Bladder microvascular endothelial cell (primary cell): ENCODE measurements at places on chromosomes 7 and 10. TPM values are rescaled to one million over a fixed set of nuclear protein-coding genes. Genes with fewer than 3 reads are reported as not detected.

RAB19 gene
- 1.1 TPM in 1 of 2 replicates, not detected in the other for total RNA-seq

SPAM1 gene
- total RNA-seq = not detected in 2 replicates

SPDYE8 gene
- total RNA-seq = not detected in 2 replicates

IGF2BP3 gene
- total RNA-seq = 13.1 and 15.0 TPM in 2 replicates

ANKRD1 gene
- 240 and 1,685 TPM in 2 replicates for total RNA-seq

VENTX gene
- total RNA-seq = not detected in 2 replicates

NCF1 gene
- total RNA-seq = not detected in 2 replicates

PON1 gene
- under 0.01 TPM in 1 of 2 replicates, not detected in the other for total RNA-seq

OGA gene
- total RNA-seq = 65.4 and 112 TPM in 2 replicates

SLC18A2 gene
- not detected in 2 replicates for total RNA-seq

CPN1 gene
- not detected in 2 replicates for total RNA-seq

ZSCAN21 gene
- 5.8 and 8.4 TPM in 2 replicates for total RNA-seq

ANKRD2 gene
- total RNA-seq = 0.44 and 0.49 TPM in 2 replicates

PTN gene
- 0.16 TPM in 1 of 2 replicates, not detected in the other for total RNA-seq

SORBS1 gene
- 0.44 and 0.97 TPM in 2 replicates for total RNA-seq

CAV2 gene
- 262 and 400 TPM in 2 replicates for total RNA-seq

TMEM178B gene
- 0.06 and 0.16 TPM in 2 replicates for total RNA-seq

WNT8B gene
- total RNA-seq = not detected in 2 replicates

CYP26C1 gene
- 1.1 and 2.1 TPM in 2 replicates for total RNA-seq

FGL2 gene
- 0.16 and 0.38 TPM in 2 replicates for total RNA-seq

BRI3 gene
- 55.0 and 70.3 TPM in 2 replicates for total RNA-seq
